WTC11 (cell line): ENCODE measurements at places on chromosomes 12 and 14.

- DNase-seq, result no peak
Observed at GRCh38 chr12:44574586-44574985, 301.5 kb downstream of the NELL2 start.

GRCh38 chr12:52439845-52440244 is 5.7 kb upstream of the KRT75 start:
- DNase-seq, result no peak

DNA sequence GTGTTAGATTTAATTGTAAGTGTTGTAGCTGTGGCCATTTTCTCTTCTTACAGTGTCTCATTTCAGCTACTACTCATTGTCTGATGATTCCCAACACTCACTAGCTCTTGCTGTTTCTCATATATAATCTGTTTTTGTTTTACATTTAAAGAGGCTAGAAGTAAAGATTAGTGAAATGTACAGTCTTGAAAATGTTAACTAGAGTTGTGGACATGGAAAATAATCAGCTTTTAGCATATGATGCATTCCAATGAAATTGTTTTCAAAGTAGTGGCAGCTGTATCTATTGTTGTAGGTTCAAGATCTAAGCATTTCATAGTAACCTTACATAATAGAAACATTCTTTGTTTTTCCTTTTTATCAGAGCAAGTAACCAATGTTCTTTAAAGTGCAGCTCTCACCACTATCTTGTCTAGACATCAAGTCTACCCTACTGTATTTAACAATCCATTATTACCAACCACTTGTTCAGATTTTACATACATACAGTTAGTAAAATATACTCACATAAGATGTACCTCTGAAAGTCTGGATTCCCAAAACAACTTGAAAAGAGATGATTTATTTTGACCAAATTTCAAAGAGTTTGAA is 76.9 kb downstream of the PPHLN1 start:
- no peak for DNase-seq

- DNase-seq, result peak; percentile 51
Observed at GRCh38 chr14:36582011-36582873, at the start of gene NKX2-8. Gene NKX2-8 (minus strand): TSS chr14:36582614. CDS start chr14:36582389, 225 bp downstream.

GRCh38 chr14:105335735-105336476 is 21.4 kb downstream of the PACS2 start:
- DNase-seq, result no peak

- peak; percentile 73 for DNase-seq
Observed at GRCh38 chr14:78959674-78960264, 789.6 kb downstream of the NRXN3 start.

DNA sequence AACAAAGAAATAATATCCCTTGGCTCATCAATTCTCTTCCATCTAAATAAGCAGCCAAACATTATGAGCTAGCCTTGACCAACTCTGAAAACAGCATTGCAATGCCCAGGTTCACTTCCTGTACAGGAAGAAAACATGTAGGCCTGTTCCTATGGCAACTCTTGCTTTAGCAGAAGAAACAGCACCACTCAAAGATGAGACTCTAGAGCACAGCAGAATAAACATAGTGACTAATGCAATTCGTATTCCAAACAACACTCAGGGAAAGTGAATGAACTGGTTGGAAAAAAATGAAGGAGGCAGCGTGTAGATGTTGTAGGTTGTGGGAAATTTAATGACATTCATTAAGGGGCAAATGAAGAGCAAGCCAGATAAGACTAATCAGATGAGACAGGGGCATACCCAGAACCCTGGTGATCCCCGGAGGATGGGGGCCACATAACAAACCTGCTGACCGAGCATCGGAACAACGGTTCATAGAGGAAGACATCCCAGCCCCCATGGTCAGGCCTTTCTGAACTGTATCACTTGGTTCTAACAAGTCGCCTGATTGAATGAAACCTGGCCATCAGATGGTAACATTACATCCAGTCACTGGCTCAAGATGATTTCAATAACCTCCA is 9.0 kb downstream of the ARHGDIB start:
- DNase-seq, result no peak

GRCh38 chr12:52513736-52514135 is 6.5 kb downstream of the KRT5 start:
- no peak for DNase-seq
